MG63 (cell line): ENCODE measurements at places on chromosomes 3 and 15.

GRCh38 chr15:88918738-88919137 is 5.6 kb upstream of the MFGE8 start:
- peak; percentile 91 for DNase-seq

- no peak for DNase-seq
These were observed 126.7 kb upstream of the SPATA16 start for GRCh38 chr3:173267716-173268115.

GRCh38 chr3:12868039-12869034 is 27.0 kb upstream of the RPL32 start:
- DNase-seq: peak; percentile 71

GRCh38 chr3:50515565-50516439 is 12.4 kb upstream of the CACNA2D2 start:
- DNase-seq: no peak

DNA sequence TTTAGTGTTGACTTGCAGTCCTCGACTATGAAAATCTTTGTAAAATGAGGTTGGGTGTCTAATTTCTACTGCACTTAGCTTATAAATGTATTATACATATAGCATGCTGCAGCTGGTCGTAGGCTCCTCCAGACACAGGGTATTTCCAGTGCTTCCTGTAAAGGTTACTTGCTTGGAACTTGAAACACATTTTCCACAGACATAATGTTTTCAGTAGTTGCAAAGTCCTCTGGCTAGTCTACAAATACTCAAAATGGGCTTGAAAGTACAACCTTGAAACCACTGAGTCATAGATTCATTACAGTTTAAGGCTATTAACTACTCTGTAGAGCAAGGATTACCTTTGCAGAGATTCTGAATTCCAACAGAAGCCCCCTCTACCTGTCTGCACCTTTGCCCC is 464.1 kb downstream of the RAP2B start:
- no peak for DNase-seq

- no peak for DNase-seq
These were observed 7.0 kb downstream of the RASL12 start for GRCh38 chr15:65060641-65061397.
